ENCODE measurements at places on chromosomes 11 and 22. TPM values are rescaled to one million over a fixed set of nuclear protein-coding genes. Genes with fewer than 3 reads are reported as not detected.

DNA sequence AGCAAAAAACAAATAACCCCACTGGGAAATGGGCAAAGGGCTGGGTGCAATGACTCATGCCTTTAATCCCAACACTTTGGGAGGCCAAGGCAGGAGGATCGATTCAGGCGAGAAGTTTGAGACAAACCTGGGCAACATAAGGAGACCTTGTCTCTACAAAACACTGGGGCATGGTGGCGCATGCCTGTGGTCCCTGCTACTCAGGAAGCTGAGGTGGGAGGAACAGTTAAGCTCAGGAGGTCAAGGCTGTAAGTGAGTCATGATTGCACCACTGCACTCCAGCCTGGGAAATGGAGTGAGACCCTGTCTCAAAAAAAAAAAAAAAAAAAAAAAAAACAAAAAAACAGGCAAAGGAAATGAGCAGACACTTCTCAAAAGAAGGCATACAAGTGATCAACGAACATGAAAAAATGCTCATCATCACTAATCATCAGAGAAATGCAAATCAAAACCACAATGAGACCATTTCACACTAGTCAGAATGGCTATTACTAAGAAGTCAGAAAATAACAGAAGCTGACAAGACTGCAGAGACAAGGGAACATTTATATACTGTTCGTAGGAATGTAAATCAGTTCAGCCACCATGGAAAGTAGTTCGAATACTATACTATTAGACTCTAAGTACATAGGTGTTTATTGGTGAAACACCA is 48.2 kb upstream of the SMCO4 start:
- no peak overlapping the region for H3K4me3 ChIP-seq
- DNase-seq, result no peak
- H3K4me1 ChIP-seq, result no peaks in the 10 kb centered on the region
- H3K36me3 ChIP-seq, result no peaks in the 10 kb centered on the region

DNA sequence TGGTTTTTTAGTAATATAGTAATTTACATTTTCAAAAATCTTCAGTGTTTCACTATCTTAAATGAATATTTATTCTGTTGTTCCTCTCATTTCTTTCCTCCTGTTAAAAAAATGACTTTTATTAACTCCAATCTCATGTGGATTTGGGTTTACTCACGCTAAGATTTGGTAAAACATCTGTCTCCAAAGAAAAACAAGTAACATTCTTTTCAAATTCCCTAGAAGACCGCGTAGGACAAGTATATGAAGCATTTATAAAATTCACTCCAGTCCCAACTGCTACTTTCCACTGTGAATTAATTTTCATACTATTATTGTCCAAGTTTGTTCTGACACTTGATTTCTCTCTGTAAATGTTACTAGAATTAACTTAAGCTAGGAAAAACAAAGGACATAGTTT is 26.2 kb downstream of the SBF2 start:
- H3K27ac ChIP-seq, result no peak overlapping the region
- no peak overlapping the region for H3K4me3 ChIP-seq
- no peaks in the 10 kb centered on the region for H3K27me3 ChIP-seq
- no peaks in the 10 kb centered on the region for H3K36me3 ChIP-seq
- no peaks in the 10 kb centered on the region for H3K4me1 ChIP-seq

DNA sequence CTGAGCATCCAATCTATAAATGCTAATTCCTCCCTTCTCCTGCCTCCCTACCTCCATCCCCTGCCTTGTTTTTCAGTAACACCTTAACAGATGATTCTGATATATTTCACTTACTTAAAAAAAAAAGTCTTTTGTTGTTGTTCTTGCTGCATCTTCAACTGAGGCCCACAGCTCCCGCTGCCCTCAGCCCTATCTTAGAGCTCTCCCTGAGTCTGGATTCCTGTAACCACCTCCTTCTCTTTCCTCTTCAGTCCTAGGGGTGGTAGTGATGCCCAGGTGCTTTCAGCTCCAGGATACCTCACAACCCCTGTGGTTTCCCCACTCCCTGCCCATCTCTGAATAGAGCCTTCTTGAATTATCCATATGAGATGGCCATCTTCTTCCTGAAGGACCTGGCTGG is 3.7 kb upstream of the KCNE3 start:
- no peak overlapping the region for H3K4me3 ChIP-seq
- no peaks in the 10 kb centered on the region for H3K36me3 ChIP-seq
- H3K4me1 ChIP-seq, result peaks cover 8% of the 10 kb centered on the region
- no peaks in the 10 kb centered on the region for H3K27me3 ChIP-seq
- no peak overlapping the region for H3K27ac ChIP-seq

DNA sequence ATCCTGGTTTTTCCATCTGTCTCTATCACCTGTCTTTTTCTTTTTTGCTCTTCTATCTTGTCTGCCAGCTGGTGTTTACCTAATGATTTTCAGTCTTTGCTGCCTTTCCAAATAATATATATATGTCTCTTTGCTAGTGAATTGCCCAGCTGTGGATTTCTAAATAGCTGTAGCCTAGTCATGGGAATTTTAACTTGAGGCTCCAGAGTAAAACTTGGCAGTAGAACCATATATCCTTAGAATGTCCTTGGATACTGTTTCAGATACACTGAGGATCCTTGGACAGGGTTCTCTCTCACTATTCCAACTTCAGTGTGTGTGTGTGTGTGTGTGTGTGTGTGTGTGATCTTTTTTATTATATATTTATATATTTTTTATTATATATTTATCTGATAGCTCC is 2285.3 kb downstream of the LRRC4C start:
- H3K4me1 ChIP-seq, result no peaks in the 10 kb centered on the region
- H3K4me3 ChIP-seq, result no peak overlapping the region
- H3K27me3 ChIP-seq, result no peaks in the 10 kb centered on the region

DNA sequence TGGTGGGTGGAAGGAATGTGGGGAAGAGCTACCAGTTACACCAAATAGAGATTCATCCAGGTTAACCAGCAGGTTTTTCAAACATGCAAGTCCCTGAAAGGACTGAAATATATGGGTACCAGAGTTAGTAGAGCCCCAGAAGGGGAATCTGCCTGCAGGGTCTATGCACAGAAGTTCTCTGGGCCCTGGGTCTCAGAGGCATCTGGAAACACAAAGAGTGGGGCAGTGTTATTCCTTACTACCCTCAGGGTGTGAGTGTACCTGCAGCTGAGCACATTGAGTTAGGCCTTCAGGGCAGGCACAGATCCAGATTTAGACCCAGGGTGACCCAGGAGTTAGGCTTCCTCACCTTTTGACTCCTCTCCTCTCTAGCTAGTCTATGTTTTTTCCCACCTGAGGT is 43.9 kb upstream of the SWAP70 start:
- H3K27me3 ChIP-seq, result no peaks in the 10 kb centered on the region
- no peaks in the 10 kb centered on the region for H3K4me1 ChIP-seq
- no peak overlapping the region for H3K4me3 ChIP-seq
- H3K36me3 ChIP-seq, result no peaks in the 10 kb centered on the region

GRCh38 chr22:45334068-45334467 is 24.3 kb downstream of the FAM118A start:
- H3K4me1 ChIP-seq, result no peaks in the 10 kb centered on the region
- no peak overlapping the region for H3K27ac ChIP-seq
- DNase-seq, result no peak
- no peak overlapping the region for H3K4me3 ChIP-seq
- no peaks in the 10 kb centered on the region for H3K27me3 ChIP-seq

- H3K4me3 ChIP-seq, result no peak overlapping the region
- H3K27ac ChIP-seq, result no peak overlapping the region
- no peak for DNase-seq
- H3K27me3 ChIP-seq, result no peaks in the 10 kb centered on the region
- no peaks in the 10 kb centered on the region for H3K4me1 ChIP-seq
- H3K36me3 ChIP-seq, result no peaks in the 10 kb centered on the region
Measured at GRCh38 chr22:42901790-42902508, 44.9 kb upstream of the ARFGAP3 start.

DNA sequence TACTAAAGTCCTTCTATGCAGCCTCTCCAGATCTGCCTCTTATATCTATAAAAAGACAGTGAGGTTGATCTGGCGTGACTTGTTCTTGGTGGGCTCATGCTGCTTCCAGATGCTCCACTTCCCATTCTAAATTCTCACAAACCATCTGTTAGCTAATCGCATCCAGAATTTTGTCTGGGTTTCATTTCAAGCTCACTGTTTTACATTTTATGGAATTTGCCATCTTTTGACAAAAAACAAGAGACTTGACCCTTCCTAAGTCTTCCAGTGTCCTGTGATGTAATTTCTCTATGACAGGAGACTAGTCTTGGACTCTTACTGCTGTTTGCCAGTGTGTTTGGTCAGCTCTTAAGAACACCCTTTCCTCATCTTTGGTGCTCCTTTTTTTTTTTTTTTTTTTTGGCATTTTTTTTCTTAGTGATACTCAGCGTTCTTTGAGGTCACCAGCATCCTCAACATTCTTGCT is 23.0 kb downstream of the CRKL start:
- H3K4me1 ChIP-seq, result no peaks in the 10 kb centered on the region
- no peak for DNase-seq
- no peaks in the 10 kb centered on the region for H3K36me3 ChIP-seq
- no peak overlapping the region for H3K4me3 ChIP-seq

DNA sequence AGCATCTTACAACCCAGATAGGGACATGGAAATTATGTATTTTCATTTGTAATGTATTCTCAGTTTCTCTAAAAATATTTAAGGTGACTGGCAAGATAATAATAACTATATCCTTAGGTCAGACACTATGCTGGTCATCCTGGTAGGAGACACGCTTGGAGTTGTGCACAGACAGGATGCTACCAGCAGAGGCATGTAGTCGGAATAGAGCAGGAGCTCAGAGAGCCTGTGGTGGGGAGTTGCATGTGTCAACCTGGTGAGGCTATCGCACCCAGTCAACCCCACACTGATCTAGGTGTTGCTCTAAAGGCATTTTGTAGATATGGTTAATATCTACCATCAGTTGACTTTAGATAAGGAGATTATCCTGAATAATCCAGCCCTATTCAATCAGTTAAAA is 318.5 kb downstream of the MIAT start:
- H3K36me3 ChIP-seq, result no peaks in the 10 kb centered on the region
- no peak overlapping the region for H3K4me3 ChIP-seq
- DNase-seq, result no peak
- no peak overlapping the region for H3K27ac ChIP-seq

GRCh38 chr11:94924612-94925011 is 48.7 kb downstream of the CWC15 start:
- no peak overlapping the region for H3K4me3 ChIP-seq
- peaks cover 21% of the 10 kb centered on the region for H3K4me1 ChIP-seq
- no peaks in the 10 kb centered on the region for H3K36me3 ChIP-seq
- H3K27me3 ChIP-seq, result no peaks in the 10 kb centered on the region
- no peak for DNase-seq

DNA sequence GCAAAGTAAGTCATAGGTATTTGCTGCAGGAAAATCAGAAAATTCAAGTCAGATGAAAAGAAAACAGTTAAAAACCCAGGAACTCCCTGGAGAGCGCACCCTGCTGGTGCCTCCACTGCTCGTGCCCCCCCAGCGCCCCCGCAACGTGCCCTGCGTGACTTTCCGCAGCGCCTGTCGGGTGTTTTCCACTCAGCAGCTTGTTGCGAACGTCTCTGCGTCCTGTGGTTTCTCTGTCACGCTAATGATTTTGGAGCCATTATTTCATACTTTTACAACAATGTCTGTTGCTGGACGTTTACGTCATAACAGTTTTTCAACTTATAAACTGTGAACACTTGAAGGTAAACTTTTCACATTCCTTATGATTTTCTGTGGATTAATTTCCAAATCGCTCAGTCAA is 5.0 kb downstream of the CRELD2 start:
- no peak overlapping the region for H3K4me3 ChIP-seq
- no peak overlapping the region for H3K27ac ChIP-seq
- DNase-seq, result no peak
- no peaks in the 10 kb centered on the region for H3K27me3 ChIP-seq
- no peaks in the 10 kb centered on the region for H3K36me3 ChIP-seq

DNA sequence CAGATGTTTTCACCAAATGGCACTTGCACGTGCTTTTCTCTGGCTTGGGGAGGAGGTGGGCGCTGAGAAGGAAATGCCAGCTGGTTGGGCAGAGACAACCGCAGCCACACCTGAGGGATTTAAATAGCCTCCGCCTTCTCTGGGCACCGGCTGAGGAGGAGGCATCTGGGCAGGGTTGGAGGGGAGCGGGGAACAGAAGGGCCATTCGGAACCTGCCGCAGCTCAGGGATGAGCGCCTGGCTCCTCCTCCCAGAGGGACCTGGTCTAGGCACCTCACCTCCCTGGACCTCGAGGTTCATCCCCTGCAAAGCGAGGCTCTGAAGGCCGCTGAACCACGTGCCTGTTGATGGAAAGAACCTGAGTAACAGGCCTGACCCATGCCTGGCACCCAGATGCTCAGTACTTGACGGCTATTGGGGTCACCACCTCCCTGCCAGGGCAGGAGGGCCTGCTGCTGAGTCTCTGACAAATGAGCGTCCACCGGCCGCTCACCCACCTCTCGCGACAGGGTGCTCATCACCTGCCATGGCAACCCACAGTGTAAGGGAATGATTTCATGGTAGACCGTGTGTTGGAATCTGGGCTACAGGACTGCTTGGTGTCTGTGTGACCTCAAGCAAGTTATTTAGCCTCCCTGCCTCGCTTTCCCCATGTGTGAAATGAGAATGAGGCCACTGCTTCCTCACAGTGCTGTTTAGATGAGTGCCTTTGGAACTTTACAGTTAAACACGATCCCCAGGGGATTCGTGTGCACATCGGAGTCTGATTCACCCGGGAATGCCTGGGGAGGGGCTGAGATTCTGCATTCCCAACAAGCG is 2.0 kb upstream of the KDELR3 start:
- DNase-seq, result no peak
- H3K27ac ChIP-seq, result no peak overlapping the region
- no peaks in the 10 kb centered on the region for H3K4me1 ChIP-seq
- H3K27me3 ChIP-seq, result peaks cover 15% of the 10 kb centered on the region
- H3K36me3 ChIP-seq, result no peaks in the 10 kb centered on the region

GRCh38 chr11:19756675-19757475 is 44.2 kb downstream of the NAV2 start:
- H3K27ac ChIP-seq, result peak overlapping the region; percentile 66
- H3K27me3 ChIP-seq, result no peaks in the 10 kb centered on the region
- H3K36me3 ChIP-seq, result no peaks in the 10 kb centered on the region
- no peak overlapping the region for H3K4me3 ChIP-seq
- DNase-seq, result no peak

- no peak overlapping the region for H3K4me3 ChIP-seq
- no peak for DNase-seq
- no peak overlapping the region for H3K27ac ChIP-seq
- no peaks in the 10 kb centered on the region for H3K27me3 ChIP-seq
- no peaks in the 10 kb centered on the region for H3K36me3 ChIP-seq
- H3K4me1 ChIP-seq, result peaks cover 25% of the 10 kb centered on the region
Measured at GRCh38 chr22:19800761-19801244, 40.2 kb downstream of the TBX1 start.

- no peak overlapping the region for H3K4me3 ChIP-seq
- H3K27me3 ChIP-seq, result peaks cover 2% of the 10 kb centered on the region
- H3K27ac ChIP-seq, result no peak overlapping the region
Measured at GRCh38 chr22:37254209-37254866, 10.3 kb upstream of the RAC2 start.

OR51B2 gene
- not detected for total RNA-seq

RAB3IL1 gene
- 62.9 TPM for total RNA-seq

FBLN1 gene
- 1,145 TPM for total RNA-seq

C11orf65 gene
- 0.59 TPM for total RNA-seq

SMTNL1 gene
- total RNA-seq, result not detected

MPZL2 gene
- 6.7 TPM for total RNA-seq

DBX1 gene
- not detected for total RNA-seq

IGF2 gene
- total RNA-seq, result 197 TPM

CAVIN3 gene
- total RNA-seq, result 555 TPM

UCP2 gene
- 50.4 TPM for total RNA-seq

GGTLC3 gene
- not detected for total RNA-seq

SPON1 gene
- total RNA-seq, result 33.1 TPM

All from tibial nerve (tissue), 4 donors.